Cardiac septum (tissue), 1 donor: ENCODE measurements at places on chromosomes 1 and 21.

- peak; percentile 60 for DNase-seq
These were observed 350.5 kb downstream of the MATN1 start for GRCh38 chr1:30372792-30373433.

DNA sequence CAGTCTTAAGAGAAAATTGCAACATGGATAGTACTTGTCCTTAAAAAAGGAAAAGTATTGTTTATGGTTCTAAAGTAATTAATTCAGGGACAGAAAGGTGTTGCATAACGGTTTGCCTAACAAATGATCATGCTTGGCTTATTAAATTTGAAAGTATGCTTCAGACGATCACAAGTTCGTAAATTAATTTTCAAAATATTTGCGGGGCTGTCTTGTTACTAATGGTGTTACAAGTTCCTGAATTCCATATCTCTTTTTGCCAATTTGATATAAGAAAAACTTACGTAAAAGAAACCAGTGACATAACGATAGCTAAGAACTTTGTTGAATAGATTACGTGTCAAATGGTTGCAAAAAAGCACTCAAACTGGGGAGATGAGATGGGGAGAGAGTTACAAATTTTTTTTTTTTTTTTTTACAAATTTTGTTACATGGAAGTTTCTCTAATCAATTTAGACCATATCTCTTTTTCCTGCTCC is 1.3 kb downstream of the AGO3 start:
- DNase-seq, result no peak

- DNase-seq, result no peak
These were observed 50.8 kb upstream of the PODN start for GRCh38 chr1:53011175-53011574.

DNA sequence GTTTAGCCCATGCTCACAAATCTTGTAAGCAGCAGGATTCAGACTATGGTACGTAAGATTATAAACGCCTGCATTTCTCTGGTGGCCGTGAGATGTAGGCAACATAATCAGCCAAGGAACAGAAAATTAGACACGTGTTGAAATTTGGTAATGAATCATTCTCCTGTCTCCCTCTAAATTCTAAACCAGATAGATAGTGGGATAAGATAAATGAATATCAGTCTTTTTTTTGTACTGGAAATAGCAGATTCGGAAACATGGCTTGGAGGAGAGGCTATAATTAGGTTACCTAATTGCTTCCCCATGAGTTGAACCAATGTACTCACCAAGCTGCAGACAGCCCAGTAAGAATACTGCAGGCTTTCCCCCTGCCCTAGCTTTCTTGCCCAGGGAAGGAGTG is 172.3 kb downstream of the TGFB2 start:
- DNase-seq, result no peak

DNA sequence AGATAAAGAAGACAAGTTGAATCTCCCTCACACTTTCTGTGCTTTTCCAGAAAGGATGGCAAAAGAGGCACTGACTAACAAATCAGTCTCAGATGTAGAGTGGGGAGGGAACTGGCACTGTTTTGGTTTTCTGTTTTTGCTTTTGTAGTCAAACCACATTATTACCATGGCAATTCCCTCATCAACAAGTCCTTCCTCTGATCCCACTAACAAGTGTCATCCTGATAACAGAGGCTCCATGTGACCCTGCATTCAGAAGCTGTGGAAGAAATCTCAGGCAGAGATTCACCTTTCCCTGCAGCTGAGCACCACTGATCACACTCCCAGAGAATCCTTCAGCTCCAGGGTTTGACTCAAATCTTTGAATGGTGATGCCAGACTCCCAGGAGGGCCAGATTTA is 203.4 kb downstream of the TNR start:
- no peak for DNase-seq

- DNase-seq, result no peak
These were observed 92.2 kb downstream of the POU2F1 start for GRCh38 chr1:167312871-167313270.
